ENCODE measurements at places on chromosomes 12 and 14. TPM values are rescaled to one million over a fixed set of nuclear protein-coding genes. Genes with fewer than 3 reads are reported as not detected.

DNA sequence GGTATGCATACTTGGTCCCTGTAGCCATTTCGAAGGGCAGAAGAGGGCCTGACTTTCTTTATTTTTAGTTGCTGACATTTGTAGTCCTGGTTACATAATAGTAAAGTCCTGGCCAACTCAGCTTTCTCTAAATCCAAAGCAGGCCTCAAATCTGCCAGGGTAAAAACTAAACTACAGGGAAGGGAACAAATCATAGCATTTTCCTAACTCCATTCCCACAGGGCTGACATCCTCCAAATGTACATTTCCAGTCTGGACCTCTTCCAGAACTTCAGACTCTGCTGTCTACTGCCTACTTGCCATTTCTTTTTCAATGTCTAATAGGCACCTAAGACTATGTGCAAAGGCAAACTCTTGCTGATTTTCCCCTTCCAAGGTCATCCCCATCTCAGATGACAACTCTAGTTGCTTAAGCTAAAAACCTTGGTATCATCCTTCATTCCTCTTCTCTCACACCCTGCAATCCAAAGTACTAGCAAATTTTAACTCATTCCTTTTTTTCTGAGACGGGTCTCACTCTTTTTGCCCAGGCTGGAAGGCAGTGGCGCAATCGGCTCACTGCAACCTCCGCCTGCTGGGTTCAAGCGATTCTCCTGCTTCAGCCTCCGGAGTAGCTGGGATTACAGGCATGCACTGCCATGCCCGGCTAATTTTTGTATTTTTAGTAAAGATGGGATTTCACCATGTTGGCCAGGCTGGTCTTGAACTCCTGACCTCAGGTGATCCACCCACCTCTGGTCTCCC lies 2.0 kb downstream of the DDIT3 start:
- peaks cover 37% of the 10 kb centered on the region for H3K36me3 ChIP-seq
- no peak for DNase-seq
- H3K27ac ChIP-seq: peak overlapping the region; percentile 22

- H3K27me3 ChIP-seq: no peaks in the 10 kb centered on the region
- no peaks in the 10 kb centered on the region for H3K36me3 ChIP-seq
- H3K4me3 ChIP-seq: no peak overlapping the region
- no peak overlapping the region for H3K27ac ChIP-seq
- no peak for DNase-seq
Observed at GRCh38 chr14:85554106-85554505, 24.2 kb downstream of the FLRT2 start.

DNA sequence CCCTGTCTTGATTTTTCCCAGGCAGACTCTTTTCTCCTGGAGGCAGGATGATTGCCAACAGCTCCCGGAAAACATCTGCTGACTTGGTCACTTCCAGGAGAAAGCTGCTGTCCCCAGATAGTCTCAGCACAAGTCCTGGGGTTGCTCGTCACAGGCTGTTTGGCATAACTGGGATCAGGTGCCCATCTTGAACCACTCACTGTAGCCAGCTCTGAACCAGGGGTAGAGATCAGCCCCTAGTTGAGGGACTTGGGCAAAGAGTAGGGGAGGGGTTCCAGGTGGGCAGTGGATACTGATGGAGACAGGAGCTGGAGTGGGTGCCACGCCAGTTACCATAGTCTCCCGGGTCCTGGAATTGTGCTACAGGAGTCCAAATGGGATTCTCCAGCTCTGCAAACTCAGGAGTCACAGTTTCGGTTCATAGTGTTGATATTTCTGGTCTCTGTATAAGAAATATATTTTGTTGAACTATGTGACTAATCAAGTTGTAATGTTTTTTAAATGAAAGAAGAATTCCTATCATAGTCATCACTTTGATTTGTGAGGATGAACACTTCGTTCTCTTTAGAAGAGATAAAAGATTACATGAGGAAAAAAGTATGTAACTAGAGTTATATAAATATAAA lies 1154.5 kb downstream of the AACS start:
- H3K36me3 ChIP-seq: no peaks in the 10 kb centered on the region
- no peak overlapping the region for H3K27ac ChIP-seq
- no peak for DNase-seq
- no peak overlapping the region for H3K4me3 ChIP-seq

DNA sequence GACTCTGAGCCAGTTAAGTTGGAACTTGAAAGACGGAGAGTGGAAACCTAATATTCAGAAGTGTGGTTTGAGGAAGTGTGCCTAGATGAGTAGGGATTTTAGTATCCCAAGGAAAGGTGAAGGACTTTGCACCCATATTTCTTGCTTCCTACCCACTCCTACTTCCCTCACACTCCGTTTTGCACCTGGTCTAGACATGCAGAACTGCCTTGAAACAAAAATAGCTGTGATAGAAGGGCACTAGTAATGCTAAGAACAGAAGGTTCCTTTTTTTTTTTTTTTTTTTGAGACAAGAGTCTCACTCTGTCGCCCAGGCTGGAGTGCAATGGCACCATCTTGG lies 732 bp upstream of the ARF3 start:
- H3K27ac ChIP-seq: peak overlapping the region; percentile 72
- DNase-seq: no peak
- no peaks in the 10 kb centered on the region for H3K36me3 ChIP-seq
- peaks cover 3% of the 10 kb centered on the region for H3K4me1 ChIP-seq

DNA sequence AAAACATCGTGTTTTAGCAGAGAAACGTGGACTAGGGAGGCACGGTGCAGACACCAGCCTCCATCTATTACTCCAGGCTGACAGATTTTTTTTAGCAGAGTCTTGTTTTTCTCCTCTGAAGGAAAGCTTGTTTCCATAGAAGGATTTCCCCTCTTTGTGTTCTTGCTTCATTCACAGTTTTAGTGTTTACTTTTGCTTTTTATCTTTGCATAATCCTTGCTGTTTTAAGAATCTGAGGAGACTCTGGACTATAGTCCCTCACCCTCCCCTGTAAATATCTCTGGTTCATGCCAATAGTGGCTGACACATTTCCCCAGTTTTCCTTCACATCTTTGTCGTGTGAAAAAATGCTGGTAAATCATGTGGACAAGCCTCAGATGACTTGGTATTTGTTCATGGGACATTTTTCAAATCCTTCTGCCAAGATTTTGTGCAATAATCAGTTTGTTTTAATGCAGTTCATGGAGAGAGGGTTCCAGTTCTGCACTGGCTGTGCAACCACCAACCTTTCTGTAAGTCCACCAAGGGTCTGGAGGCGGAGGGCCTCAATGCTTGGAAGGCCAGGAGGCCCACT lies 39.9 kb upstream of the TMCC3 start:
- no peaks in the 10 kb centered on the region for H3K36me3 ChIP-seq
- no peaks in the 10 kb centered on the region for H3K27me3 ChIP-seq
- no peak for DNase-seq
- H3K4me3 ChIP-seq: peak overlapping the region; percentile 56

- no peak overlapping the region for H3K27ac ChIP-seq
- no peaks in the 10 kb centered on the region for H3K27me3 ChIP-seq
- no peaks in the 10 kb centered on the region for H3K36me3 ChIP-seq
- DNase-seq: no peak
Observed at GRCh38 chr14:49857427-49858003, 4.9 kb upstream of the NEMF start.

DNA sequence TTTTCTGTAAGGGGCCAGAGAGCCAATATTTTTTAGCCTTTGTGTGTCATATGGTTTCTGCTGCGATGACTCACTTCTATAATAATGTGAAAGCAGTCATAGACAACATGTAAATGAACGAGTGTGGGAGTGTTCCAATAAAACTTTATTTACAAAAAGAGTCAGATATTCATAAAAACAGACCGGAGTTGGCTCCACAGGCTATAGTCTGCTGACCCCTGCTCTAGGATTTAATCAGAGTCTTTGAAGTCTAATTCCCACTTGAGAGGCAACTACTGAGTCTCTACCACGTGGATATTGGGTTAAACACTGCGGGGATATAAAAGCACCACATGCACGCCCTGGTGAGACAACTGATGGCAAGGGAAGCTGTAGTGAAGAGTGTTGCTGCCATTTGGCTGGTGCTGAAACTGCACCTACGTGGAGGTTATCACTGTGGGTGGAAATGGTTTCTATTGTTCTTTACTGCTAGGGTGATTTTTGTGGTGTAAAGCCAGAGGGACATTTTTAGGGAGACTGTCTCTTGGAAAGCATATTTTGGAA lies 3.6 kb upstream of the NINJ2 start:
- DNase-seq: no peak
- H3K4me1 ChIP-seq: peaks cover 27% of the 10 kb centered on the region
- no peak overlapping the region for H3K27ac ChIP-seq
- no peaks in the 10 kb centered on the region for H3K36me3 ChIP-seq
- no peak overlapping the region for H3K4me3 ChIP-seq

Gene KRT78
- total RNA-seq: not detected

Gene CEP128
- total RNA-seq: 2.1 TPM

Gene PEX5
- total RNA-seq: 34.5 TPM

Gene NFATC4
- total RNA-seq: 62.0 TPM

Gene HHIPL1
- 10.0 TPM for total RNA-seq

Gene SCFD1
- total RNA-seq: 46.8 TPM

Gene DTX1
- 0.41 TPM for total RNA-seq

Gene NGB
- not detected for total RNA-seq

Gene IFI27L1
- total RNA-seq: 4.2 TPM

Gene LTBR
- total RNA-seq: 217 TPM
